ENCODE measurements at places on chromosomes 16 and 17. TPM values are rescaled to one million over a fixed set of nuclear protein-coding genes. Genes with fewer than 3 reads are reported as not detected.

DNA sequence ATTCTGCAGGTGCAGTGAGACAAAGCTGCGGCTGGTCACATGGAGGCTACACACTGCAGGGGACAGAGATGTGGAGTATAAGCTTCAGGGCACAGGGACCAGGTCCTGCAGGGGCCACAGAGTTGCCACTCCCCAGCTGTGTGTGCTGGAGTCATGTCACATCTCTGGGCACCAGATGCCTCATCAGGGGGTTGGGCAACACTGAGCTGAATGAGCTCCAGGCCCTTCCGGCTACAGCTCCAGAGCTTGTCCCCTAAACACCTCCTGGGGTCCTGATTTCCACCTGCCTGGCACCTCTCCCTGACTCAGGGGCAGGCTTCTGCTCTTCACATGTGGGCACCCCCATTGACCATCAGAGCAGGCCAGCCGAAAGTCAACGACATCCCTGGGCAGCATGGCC is 32.5 kb downstream of the SPHK1 start:
- H3K4me3 ChIP-seq: no peak overlapping the region
- DNase-seq: no peak
- no peaks in the 10 kb centered on the region for H3K27me3 ChIP-seq
- no peaks in the 10 kb centered on the region for H3K4me1 ChIP-seq

- H3K36me3 ChIP-seq: 0 out of 2 replicates have a peak, but pooled peaks cover 4% of the 10 kb centered on the region
- no peak for DNase-seq
- H3K4me1 ChIP-seq: no peaks in the 10 kb centered on the region
- no peaks in the 10 kb centered on the region for H3K27me3 ChIP-seq
- H3K27ac ChIP-seq: no peak overlapping the region
These were observed 9.6 kb downstream of the G6PC3 start for GRCh38 chr17:44079877-44080821.

DNA sequence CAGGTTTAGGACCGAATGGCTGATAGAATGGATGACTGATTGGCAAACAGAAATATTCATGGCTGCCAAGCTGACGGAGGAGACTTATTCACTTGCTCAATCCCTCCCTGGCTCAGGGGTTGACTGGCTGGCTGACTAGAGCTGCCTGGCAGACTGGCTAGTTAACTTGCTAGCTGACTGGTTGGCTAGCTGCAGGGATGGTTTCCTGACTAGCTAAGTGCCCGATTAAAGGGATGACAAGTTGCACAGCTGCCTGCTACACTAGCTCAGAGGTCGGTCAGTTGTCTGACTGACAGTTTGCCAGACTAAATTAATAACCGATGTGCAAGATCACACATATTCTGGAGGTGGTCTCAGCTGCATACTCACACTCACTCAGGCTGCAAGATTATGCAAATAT is 1208.4 kb upstream of the CDH8 start:
- no peaks in the 10 kb centered on the region for H3K4me1 ChIP-seq
- no peak overlapping the region for H3K27ac ChIP-seq
- no peaks in the 10 kb centered on the region for H3K36me3 ChIP-seq
- H3K4me3 ChIP-seq: no peak overlapping the region

GRCh38 chr16:51490866-51491265 is 339.8 kb upstream of the SALL1 start:
- H3K27ac ChIP-seq: no peak overlapping the region
- H3K4me1 ChIP-seq: no peaks in the 10 kb centered on the region
- DNase-seq: no peak
- no peaks in the 10 kb centered on the region for H3K27me3 ChIP-seq
- no peak overlapping the region for H3K4me3 ChIP-seq

GRCh38 chr17:55237268-55237667 is 27.5 kb upstream of the HLF start:
- peaks cover 5% of the 10 kb centered on the region for H3K27me3 ChIP-seq
- no peak overlapping the region for H3K27ac ChIP-seq

WNT9B gene
- not detected for total RNA-seq

DNA sequence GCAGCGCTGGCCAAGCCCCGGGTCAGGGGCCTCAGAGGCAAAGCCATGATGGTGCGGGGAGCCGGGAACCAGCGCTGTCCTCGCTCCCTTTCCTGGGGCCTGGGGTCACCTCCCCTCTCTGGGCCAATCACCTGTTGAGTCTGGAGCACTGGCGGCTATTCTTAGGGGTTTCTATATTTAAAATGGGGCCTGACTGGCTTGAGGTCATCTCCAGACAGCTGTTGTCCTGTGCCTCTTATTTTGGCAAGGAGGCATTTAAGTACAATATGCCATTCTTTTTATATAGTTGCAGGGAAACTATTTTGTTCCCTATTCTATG is at the start of gene COX6A2:
COX6A2 (minus strand) TSS at position 82 of the 319 bp plus-strand sequence; CDS start at position 47, 35 bp downstream.
- no peak within 1 kb of the TSS for H3K27ac ChIP-seq
- no peak for DNase-seq
- H3K4me1 ChIP-seq: no peaks in the 10 kb centered on the region
- H3K27me3 ChIP-seq: peaks cover 24% of the 10 kb centered on the region
- H3K36me3 ChIP-seq: no peaks in the 10 kb centered on the region

GRCh38 chr16:19142939-19143598 is 25.0 kb upstream of the SYT17 start:
- DNase-seq: no peak
- H3K27ac ChIP-seq: no peak overlapping the region
- H3K4me1 ChIP-seq: peaks cover 19% of the 10 kb centered on the region
- no peaks in the 10 kb centered on the region for H3K36me3 ChIP-seq
- H3K4me3 ChIP-seq: no peak overlapping the region

Data from PC-9 (cell line).